ENCODE measurements at places on chromosomes 4 and X.

DNA sequence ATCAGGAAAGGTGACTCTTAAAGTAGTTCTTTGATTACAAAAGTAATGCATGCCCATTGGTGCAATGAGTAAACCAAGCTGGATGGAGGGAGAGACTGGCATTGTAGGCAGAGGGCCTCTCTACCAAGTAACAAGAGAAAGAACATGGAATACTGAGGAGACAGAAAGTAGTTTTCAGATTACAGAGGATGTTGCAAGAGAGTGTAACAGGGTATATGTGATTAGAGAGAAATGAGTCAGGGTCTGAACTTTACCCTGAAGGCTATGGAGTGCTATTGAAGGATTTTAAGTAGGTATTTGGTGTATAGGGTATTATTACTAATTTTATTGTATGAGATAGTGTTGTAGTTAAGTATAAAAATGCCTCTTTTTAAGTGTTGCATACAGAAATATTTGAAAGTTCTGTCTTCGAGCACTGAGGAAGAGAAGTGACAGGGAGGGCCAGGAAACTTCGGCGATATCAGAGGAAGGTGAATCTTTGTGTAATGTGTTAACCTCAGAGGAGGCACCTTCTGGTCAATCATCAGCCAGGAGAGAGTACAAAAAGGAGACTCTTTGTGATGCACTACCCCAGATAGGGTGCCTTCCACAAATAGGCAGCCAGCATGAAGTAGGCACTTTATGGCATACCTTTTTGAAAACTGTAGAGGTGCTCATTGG lies 8.2 kb downstream of the NKAP start:
- H3K27ac ChIP-seq = no peak overlapping the region
- DNase-seq = no peak
- no peak overlapping the region for H3K4me3 ChIP-seq
- peaks cover 50% of the 10 kb centered on the region for H3K36me3 ChIP-seq
- H3K4me1 ChIP-seq = no peaks in the 10 kb centered on the region
- no peaks in the 10 kb centered on the region for H3K27me3 ChIP-seq

GRCh38 chr4:87953826-87954225 lies 21.7 kb upstream of the SPP1 start:
- no peak for DNase-seq
- H3K27me3 ChIP-seq = no peaks in the 10 kb centered on the region
- H3K4me1 ChIP-seq = no peaks in the 10 kb centered on the region
- no peak overlapping the region for H3K27ac ChIP-seq
- no peaks in the 10 kb centered on the region for H3K36me3 ChIP-seq

DNA sequence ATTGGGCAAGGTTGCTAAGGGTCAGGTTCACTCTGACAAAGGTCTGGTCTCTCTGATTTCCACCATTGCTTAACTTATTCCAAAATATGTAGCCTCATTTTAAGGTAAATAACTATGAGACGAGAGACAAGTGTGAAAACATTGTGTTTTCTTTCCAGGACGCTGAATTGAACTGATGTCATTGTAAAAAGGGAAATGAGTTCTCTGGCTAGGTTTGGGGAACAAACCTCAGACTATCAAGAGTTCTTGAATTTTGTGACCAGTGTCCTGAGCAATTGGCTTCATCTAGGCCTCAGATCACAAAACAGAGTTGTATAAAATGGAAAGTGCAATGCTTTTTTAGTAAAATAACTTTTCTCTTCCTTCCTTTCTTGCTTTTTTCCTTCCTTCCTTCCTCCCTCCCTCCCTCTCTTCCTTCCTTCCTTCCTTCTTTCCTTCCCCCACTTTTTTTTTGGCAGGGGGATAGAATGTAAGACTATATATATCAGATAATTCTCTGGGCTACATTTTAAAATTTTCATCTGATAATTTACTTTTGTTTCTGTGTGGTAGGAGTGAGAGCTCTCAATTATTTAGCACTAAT lies 30.8 kb upstream of the CXCL8 start:
- DNase-seq = no peak
- peak overlapping the region; percentile 63 for H3K27ac ChIP-seq
- H3K36me3 ChIP-seq = no peaks in the 10 kb centered on the region
- H3K27me3 ChIP-seq = peaks cover 4% of the 10 kb centered on the region
- no peak overlapping the region for H3K4me3 ChIP-seq

- H3K4me3 ChIP-seq = no peak overlapping the region
- DNase-seq = no peak
- no peaks in the 10 kb centered on the region for H3K4me1 ChIP-seq
- H3K27me3 ChIP-seq = no peaks in the 10 kb centered on the region
- no peak overlapping the region for H3K27ac ChIP-seq
Observed at GRCh38 chrX:68632491-68632890, 15.0 kb upstream of the STARD8 start.

GRCh38 chrX:154002215-154002719 lies 17.4 kb downstream of the IRAK1 start:
- peak; percentile 91 for DNase-seq
- H3K27me3 ChIP-seq = no peaks in the 10 kb centered on the region
- H3K4me1 ChIP-seq = peaks cover 26% of the 10 kb centered on the region
- peak overlapping the region; percentile 52 for H3K4me3 ChIP-seq
- no peaks in the 10 kb centered on the region for H3K36me3 ChIP-seq
- no peak overlapping the region for H3K27ac ChIP-seq

DNA sequence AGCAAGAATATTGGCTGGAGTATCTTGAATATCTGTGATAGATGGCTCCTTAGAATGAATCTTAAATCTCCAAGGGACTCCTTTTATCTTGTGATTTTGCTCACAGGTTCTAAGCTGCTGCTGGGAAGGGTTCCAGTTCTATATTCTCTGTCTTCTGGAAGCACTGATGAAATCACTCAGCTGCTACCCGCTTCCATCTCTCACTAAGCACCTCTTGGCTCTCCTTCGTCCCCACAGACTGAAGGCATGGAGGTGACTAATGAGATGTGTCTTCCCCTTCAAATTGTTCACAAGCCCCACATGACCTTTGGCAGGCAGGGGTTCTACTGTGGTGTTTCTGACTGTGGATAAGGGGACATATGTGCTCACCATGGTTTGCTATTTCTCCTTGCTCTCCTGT lies 75.9 kb downstream of the C4orf51 start:
- H3K27me3 ChIP-seq = no peaks in the 10 kb centered on the region
- peaks cover 9% of the 10 kb centered on the region for H3K36me3 ChIP-seq
- no peak for DNase-seq

GRCh38 chr4:169079942-169080827 lies 70.1 kb upstream of the CBR4 start:
- H3K4me1 ChIP-seq = peaks cover 28% of the 10 kb centered on the region
- H3K36me3 ChIP-seq = no peaks in the 10 kb centered on the region
- peak overlapping the region; percentile 84 for H3K27ac ChIP-seq
- DNase-seq = peak; percentile 87

DNA sequence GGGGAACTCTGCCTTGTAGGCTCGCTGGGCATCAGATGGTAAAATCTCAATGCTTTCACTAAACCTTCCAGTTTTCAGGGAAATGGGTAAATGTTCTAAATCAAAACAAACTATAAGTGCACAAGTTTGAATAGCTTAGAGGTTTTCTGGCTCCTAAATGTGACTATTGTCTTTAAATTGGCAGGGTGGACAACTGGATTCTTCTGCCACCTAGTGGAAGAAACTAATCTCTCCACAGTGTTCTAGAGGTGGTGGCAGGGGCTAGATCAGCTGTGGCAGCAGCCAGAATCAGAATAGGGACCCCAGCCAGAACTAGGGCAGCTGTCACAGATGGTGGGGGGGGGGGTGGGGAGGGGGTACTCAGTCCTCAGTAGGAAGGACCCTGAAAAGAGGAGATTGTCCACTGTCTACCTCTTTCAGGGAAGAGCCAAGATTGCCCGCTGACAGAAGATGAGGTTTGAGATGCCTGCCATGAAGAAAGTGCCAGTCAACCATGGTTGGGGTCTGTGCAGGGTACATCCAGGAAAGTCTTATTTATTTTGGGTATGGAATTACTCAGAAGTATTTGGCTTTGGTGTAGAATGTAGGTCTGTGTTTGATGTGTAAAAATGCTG lies 201.4 kb downstream of the CCNG2 start:
- no peaks in the 10 kb centered on the region for H3K36me3 ChIP-seq
- no peak overlapping the region for H3K4me3 ChIP-seq
- DNase-seq = no peak
- no peaks in the 10 kb centered on the region for H3K4me1 ChIP-seq

GRCh38 chr4:84856468-84857049 lies 109.9 kb downstream of the WDFY3 start:
- DNase-seq = no peak
- H3K27me3 ChIP-seq = no peaks in the 10 kb centered on the region
- no peak overlapping the region for H3K4me3 ChIP-seq
- H3K27ac ChIP-seq = no peak overlapping the region
- peaks cover 16% of the 10 kb centered on the region for H3K36me3 ChIP-seq

DNA sequence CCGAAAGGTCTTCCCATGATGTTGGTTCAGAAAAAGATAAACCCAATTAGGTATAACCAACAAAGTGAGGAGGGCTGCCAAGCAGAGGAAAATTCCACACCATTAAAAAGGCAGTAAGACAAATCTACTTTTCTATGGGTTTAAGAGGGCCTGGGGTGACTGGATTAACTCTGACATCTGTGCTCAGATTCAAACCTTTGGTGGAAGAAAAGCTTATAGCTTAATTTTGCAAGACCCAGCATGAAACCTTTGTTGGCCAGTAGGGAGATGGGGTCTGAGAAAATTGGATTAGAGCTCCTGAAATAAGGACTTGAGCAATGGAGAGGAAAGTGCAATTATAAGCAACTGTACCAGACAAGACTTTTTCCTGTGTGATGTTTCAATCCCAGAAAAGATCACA lies 104.2 kb downstream of the KDR start:
- H3K27ac ChIP-seq = no peak overlapping the region
- no peak overlapping the region for H3K4me3 ChIP-seq
- H3K27me3 ChIP-seq = no peaks in the 10 kb centered on the region
- DNase-seq = no peak
- no peaks in the 10 kb centered on the region for H3K4me1 ChIP-seq
- H3K36me3 ChIP-seq = no peaks in the 10 kb centered on the region

DNA sequence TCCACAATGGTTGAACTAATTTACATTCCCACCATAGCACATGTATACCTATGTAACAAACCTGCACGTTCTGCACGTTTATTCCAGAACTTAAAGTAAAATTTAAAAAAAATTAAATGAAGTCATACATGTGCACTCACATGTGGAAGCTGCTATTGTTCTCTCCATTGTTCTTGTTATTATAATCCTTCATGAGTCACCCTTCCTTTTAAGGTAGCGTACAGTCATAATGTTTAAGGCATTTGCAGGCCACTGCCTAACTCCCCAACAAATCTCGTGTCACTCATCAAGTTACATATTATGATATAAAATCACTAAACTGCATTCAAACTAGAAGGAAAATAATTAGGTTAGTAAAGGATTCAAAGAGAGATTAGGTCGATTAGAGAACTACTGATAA lies 63.6 kb downstream of the SLC7A11 start:
- H3K4me3 ChIP-seq = no peak overlapping the region
- no peak overlapping the region for H3K27ac ChIP-seq
- no peaks in the 10 kb centered on the region for H3K36me3 ChIP-seq
- H3K4me1 ChIP-seq = no peaks in the 10 kb centered on the region
- H3K27me3 ChIP-seq = no peaks in the 10 kb centered on the region
- DNase-seq = no peak

DNA sequence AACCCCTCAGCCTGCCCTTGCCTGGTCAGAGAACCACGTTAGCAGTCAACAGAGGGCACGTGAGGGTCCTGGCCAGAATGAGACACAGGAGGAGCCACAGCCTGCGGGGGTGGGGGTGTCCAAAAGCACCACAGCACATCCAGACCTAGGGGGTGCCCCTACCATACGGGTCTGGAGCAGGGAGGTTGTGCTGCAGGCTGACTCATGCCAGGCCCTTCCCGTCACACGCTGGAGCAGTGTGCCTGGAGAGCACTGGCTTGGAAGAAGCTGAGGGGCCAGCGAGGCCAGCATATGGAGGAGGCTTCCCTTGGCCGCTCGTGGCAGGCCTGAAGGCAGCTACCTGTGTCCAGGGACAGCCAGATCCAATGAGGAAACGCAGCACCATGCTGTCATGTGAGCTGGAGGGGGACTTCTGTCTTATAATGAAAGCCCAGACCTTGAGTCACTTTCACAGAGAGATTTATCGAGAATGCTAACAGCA lies 1.5 kb upstream of the IRAK1 start:
- H3K36me3 ChIP-seq = peaks cover 11% of the 10 kb centered on the region
- no peak overlapping the region for H3K4me3 ChIP-seq
- peaks cover 46% of the 10 kb centered on the region for H3K4me1 ChIP-seq

- no peak overlapping the region for H3K4me3 ChIP-seq
- no peaks in the 10 kb centered on the region for H3K27me3 ChIP-seq
- H3K27ac ChIP-seq = no peak overlapping the region
- DNase-seq = no peak
- no peaks in the 10 kb centered on the region for H3K36me3 ChIP-seq
- H3K4me1 ChIP-seq = no peaks in the 10 kb centered on the region
Observed at GRCh38 chr4:174665799-174666198, 143.5 kb upstream of the HPGD start.

- no peaks in the 10 kb centered on the region for H3K36me3 ChIP-seq
- no peaks in the 10 kb centered on the region for H3K27me3 ChIP-seq
- DNase-seq = no peak
- H3K4me1 ChIP-seq = no peaks in the 10 kb centered on the region
Observed at GRCh38 chr4:116275006-116275405, 810.4 kb downstream of the TRAM1L1 start.

DNA sequence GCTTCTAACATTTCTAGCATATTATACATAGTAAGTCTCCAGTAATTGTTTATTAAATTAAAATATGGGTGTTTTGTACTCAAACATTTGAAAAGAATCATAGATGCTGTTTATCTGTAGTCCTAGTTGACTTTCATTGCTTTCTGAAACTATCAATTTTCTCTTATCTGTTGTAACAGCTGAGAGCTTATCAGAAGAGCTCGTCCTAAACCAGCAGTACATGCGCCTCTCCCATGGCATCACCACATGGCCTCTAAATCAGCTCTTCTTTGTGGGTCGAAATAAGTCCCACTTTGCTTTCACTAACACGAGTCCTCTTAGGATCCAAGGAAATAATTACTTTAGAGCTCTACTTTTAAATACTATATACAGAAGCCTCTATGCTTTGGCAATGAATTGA lies 55.1 kb downstream of the PPP3CA start:
- H3K36me3 ChIP-seq = no peaks in the 10 kb centered on the region
- DNase-seq = no peak
- H3K27me3 ChIP-seq = no peaks in the 10 kb centered on the region
- peaks cover 27% of the 10 kb centered on the region for H3K4me1 ChIP-seq
- no peak overlapping the region for H3K4me3 ChIP-seq

DNA sequence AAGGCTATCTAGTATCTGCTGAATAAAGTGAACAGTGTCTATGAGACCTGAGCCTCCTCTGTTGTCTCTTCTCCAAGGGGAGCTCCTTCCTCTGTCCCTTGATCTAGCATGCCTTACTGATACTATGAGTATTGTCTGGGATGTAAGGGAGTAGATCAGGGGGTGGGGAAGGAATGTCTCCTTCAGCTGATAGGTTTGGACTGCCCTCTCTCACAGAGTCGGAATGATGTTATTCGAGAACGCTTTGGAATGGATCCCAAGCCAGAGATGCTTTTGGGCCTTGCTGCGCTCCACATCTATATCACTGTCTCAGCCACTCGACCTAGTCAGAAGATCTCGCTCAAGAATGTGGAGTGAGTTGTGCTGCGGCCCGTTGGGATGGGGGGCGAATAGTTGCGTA lies 68.3 kb upstream of the PRPS1 start:
- no peak overlapping the region for H3K27ac ChIP-seq
- DNase-seq = no peak
- H3K27me3 ChIP-seq = no peaks in the 10 kb centered on the region
- no peaks in the 10 kb centered on the region for H3K4me1 ChIP-seq

- H3K27me3 ChIP-seq = no peaks in the 10 kb centered on the region
- H3K4me3 ChIP-seq = no peak overlapping the region
- H3K27ac ChIP-seq = no peak overlapping the region
- no peaks in the 10 kb centered on the region for H3K36me3 ChIP-seq
- H3K4me1 ChIP-seq = no peaks in the 10 kb centered on the region
Observed at GRCh38 chrX:26922278-26922677, 540.9 kb downstream of the PPP4R3C start.

All from spleen (tissue), 13 donors.